ENCODE measurements at places on chromosomes 2 and 18.

GRCh38 chr2:11500702-11501303 is 33.0 kb upstream of the GREB1 start:
- no peak overlapping the region for H3K4me3 ChIP-seq
- peaks cover 67% of the 10 kb centered on the region for H3K4me1 ChIP-seq
- peaks cover 16% of the 10 kb centered on the region for H3K36me3 ChIP-seq
- no peaks in the 10 kb centered on the region for H3K27me3 ChIP-seq
- DNase-seq: no peak
- no peak overlapping the region for H3K27ac ChIP-seq

GRCh38 chr2:170813611-170814532 is 2.8 kb upstream of the GAD1 start:
- peak; percentile 62 for DNase-seq
- H3K27ac ChIP-seq: no peak overlapping the region
- no peaks in the 10 kb centered on the region for H3K36me3 ChIP-seq
- H3K4me3 ChIP-seq: peak overlapping the region; percentile 50

- H3K27me3 ChIP-seq: no peaks in the 10 kb centered on the region
- DNase-seq: no peak
- peaks cover 6% of the 10 kb centered on the region for H3K4me1 ChIP-seq
- H3K36me3 ChIP-seq: peaks cover 10% of the 10 kb centered on the region
These were observed 21.2 kb downstream of the MPHOSPH10 start for GRCh38 chr2:71151620-71152019.

- DNase-seq: peak; percentile 23
- no peak overlapping the region for H3K27ac ChIP-seq
- H3K27me3 ChIP-seq: no peaks in the 10 kb centered on the region
- H3K4me1 ChIP-seq: no peaks in the 10 kb centered on the region
- H3K4me3 ChIP-seq: no peak overlapping the region
These were observed 88.6 kb upstream of the BCL11A start for GRCh38 chr2:60641811-60642788.

DNA sequence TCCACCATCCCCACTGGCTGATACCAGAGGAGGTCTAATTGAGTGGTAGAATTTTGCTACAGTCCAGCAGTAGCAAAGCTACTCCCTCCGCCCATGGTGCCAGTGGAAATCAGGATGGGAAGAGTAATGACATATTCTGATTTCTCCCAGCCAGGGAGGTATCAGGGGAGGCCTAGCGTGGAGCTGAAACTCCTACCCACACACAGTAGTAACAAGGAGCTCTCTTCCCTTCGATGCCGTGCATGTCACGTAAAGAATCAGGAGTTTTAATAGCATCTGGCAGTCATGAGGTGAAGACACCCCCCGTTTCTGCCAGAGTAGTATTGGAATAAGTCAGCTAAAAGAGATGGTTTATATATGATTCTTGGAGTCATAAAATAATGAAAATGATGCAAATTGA is 786.8 kb upstream of the DDX18 start:
- no peak overlapping the region for H3K4me3 ChIP-seq
- no peaks in the 10 kb centered on the region for H3K4me1 ChIP-seq
- DNase-seq: no peak

GRCh38 chr2:61585383-61585782 is 47.2 kb upstream of the XPO1 start:
- H3K4me3 ChIP-seq: no peak overlapping the region
- peak overlapping the region; percentile 44 for H3K27ac ChIP-seq
- H3K36me3 ChIP-seq: no peaks in the 10 kb centered on the region
- no peak for DNase-seq
- peaks cover 13% of the 10 kb centered on the region for H3K4me1 ChIP-seq

- H3K4me1 ChIP-seq: peaks cover 14% of the 10 kb centered on the region
- no peak overlapping the region for H3K4me3 ChIP-seq
- no peak overlapping the region for H3K27ac ChIP-seq
These were observed 133.6 kb downstream of the PHLPP1 start for GRCh38 chr18:62848946-62849345.

GRCh38 chr2:74239346-74239745 is 40.9 kb downstream of the MTHFD2 start:
- H3K27me3 ChIP-seq: peaks cover 8% of the 10 kb centered on the region
- no peaks in the 10 kb centered on the region for H3K36me3 ChIP-seq
- no peak overlapping the region for H3K4me3 ChIP-seq
- no peaks in the 10 kb centered on the region for H3K4me1 ChIP-seq
- no peak overlapping the region for H3K27ac ChIP-seq
- no peak for DNase-seq

DNA sequence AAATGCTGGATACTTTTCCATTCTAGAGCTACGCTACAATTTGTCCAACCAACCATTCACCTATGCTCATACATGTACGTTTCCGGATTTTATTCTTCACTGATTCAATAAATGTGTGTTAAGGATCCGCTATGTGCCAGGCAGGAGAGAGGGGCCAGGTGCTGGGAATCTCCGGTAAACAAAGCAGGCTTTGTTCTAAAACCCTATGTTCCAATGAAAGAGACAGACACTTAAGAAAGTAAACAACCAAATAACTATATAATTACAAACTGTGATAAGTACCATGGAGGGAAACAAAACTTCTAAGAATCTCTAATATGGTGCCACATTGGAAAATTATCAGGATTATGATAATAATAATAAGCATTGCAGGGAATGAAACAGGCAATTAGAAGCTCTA is 22.2 kb upstream of the POMC start:
- H3K4me1 ChIP-seq: peaks cover 37% of the 10 kb centered on the region
- H3K36me3 ChIP-seq: no peaks in the 10 kb centered on the region
- H3K27ac ChIP-seq: no peak overlapping the region
- H3K4me3 ChIP-seq: no peak overlapping the region
- H3K27me3 ChIP-seq: peaks cover 5% of the 10 kb centered on the region

DNA sequence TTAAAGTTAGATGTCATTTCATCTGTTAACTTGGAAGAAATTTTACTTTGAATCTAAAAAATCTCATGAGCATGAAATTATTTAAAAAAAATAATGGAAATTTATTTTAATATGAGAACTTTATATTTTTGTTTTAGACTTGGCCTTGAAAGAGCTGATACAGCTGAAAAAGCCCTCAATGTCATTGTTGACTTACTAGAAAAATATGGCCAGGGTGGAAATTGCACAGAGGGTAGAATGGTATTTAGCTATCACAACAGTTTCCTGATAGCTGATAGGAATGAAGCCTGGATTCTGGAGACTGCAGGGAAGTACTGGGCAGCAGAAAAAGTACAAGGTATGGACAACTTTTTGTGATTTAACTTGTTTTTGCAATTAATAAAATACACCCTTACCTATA is 5.3 kb downstream of the SCRN3 start:
- no peak for DNase-seq
- H3K27ac ChIP-seq: no peak overlapping the region
- H3K4me3 ChIP-seq: no peak overlapping the region
- H3K4me1 ChIP-seq: peaks cover 5% of the 10 kb centered on the region
- H3K27me3 ChIP-seq: no peaks in the 10 kb centered on the region

GRCh38 chr18:13494871-13495445 is 231.4 kb downstream of the FAM210A start:
- no peak overlapping the region for H3K4me3 ChIP-seq
- no peak for DNase-seq
- peaks cover 4% of the 10 kb centered on the region for H3K4me1 ChIP-seq
- no peak overlapping the region for H3K27ac ChIP-seq
- H3K27me3 ChIP-seq: peaks cover 2% of the 10 kb centered on the region

DNA sequence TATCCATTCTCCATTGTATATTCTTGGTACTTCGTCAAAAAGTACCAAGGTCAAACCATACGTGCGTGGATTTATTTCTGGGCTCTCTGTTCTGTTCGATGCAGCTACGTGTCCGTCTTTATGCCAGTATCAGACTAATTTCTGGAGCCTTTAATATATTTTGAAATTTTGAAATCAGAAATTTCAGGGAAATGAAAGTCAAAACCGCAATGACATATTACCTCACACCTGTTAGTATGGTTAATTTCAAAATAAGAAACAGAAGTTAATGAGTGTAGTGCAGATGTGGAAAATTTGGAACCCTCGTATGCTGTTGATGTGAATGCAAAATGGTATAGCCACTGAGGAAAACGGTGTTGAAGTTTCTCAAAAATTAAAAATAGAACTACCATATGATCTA is 156.1 kb upstream of the TRIB2 start:
- no peak overlapping the region for H3K4me3 ChIP-seq
- no peak overlapping the region for H3K27ac ChIP-seq
- H3K36me3 ChIP-seq: no peaks in the 10 kb centered on the region
- peaks cover 5% of the 10 kb centered on the region for H3K4me1 ChIP-seq

DNA sequence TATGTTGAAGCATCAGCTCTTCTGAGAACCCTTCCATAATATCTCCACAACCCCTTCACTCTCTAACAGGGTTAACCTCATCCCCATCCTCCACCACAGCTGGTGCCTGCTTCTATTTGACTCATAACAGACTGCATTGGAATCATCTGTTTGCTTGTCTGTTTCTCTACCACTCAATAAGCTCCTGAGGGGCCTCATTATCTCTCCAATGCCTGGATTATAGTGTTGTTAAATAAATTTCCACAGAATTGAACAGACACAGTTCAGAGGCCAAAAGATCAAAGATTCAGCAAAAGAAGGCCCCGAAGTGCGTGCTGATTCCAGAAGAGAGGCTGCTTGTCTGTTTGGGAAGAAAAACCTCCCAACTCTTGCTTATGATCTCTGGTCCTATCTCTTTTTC is 33.7 kb upstream of the FAM98A start:
- no peak overlapping the region for H3K4me3 ChIP-seq
- H3K36me3 ChIP-seq: no peaks in the 10 kb centered on the region
- no peaks in the 10 kb centered on the region for H3K27me3 ChIP-seq
- H3K27ac ChIP-seq: no peak overlapping the region

GRCh38 chr18:42929857-42930256 is 185.6 kb downstream of the RIT2 start:
- H3K4me1 ChIP-seq: peaks cover 10% of the 10 kb centered on the region
- no peaks in the 10 kb centered on the region for H3K27me3 ChIP-seq
- no peak overlapping the region for H3K4me3 ChIP-seq

GRCh38 chr18:70998490-70998889 is 709.6 kb downstream of the SOCS6 start:
- DNase-seq: no peak
- H3K36me3 ChIP-seq: no peaks in the 10 kb centered on the region
- no peaks in the 10 kb centered on the region for H3K4me1 ChIP-seq
- H3K27me3 ChIP-seq: peaks cover 3% of the 10 kb centered on the region

GRCh38 chr2:85665264-85665937 is 2.6 kb downstream of the SFTPB start:
- no peak overlapping the region for H3K4me3 ChIP-seq
- H3K36me3 ChIP-seq: no peaks in the 10 kb centered on the region
- no peaks in the 10 kb centered on the region for H3K27me3 ChIP-seq

DNA sequence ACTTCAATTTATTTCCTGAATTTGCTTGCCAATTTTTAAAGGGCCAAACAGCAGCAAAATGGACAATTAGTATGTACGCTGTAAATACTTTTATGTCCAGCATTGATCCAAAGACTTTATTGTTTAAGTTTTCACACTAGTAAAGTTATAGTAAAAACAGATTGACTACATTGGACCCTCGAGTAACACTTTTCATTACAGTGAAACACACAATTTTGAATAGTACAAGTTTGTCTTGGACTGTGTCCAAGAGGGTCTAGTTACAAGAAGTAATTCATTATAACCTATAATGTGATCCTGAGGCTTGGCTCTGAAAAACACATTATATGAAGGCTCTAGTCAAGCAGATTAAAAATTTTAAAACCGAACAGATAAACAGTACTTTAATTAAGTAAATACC is 11.4 kb upstream of the RBBP8 start:
- H3K4me3 ChIP-seq: no peak overlapping the region
- no peak overlapping the region for H3K27ac ChIP-seq
- DNase-seq: no peak
- no peaks in the 10 kb centered on the region for H3K27me3 ChIP-seq
- no peaks in the 10 kb centered on the region for H3K4me1 ChIP-seq
- no peaks in the 10 kb centered on the region for H3K36me3 ChIP-seq

GRCh38 chr2:118255301-118255700 is 167.0 kb downstream of the INSIG2 start:
- no peaks in the 10 kb centered on the region for H3K4me1 ChIP-seq
- no peaks in the 10 kb centered on the region for H3K36me3 ChIP-seq
- no peak for DNase-seq
- H3K27ac ChIP-seq: peak overlapping the region; percentile 6
- no peaks in the 10 kb centered on the region for H3K27me3 ChIP-seq
- H3K4me3 ChIP-seq: no peak overlapping the region

- H3K36me3 ChIP-seq: no peaks in the 10 kb centered on the region
- no peaks in the 10 kb centered on the region for H3K27me3 ChIP-seq
- peaks cover 6% of the 10 kb centered on the region for H3K4me1 ChIP-seq
- no peak overlapping the region for H3K27ac ChIP-seq
- DNase-seq: no peak
These were observed 99.5 kb downstream of the DTNA start for GRCh38 chr18:34809451-34810072.

- H3K27ac ChIP-seq: no peak overlapping the region
- peaks cover 3% of the 10 kb centered on the region for H3K36me3 ChIP-seq
- peaks cover 4% of the 10 kb centered on the region for H3K4me1 ChIP-seq
- no peaks in the 10 kb centered on the region for H3K27me3 ChIP-seq
These were observed 707.0 kb upstream of the ZEB2 start for GRCh38 chr2:145226901-145227300.

- H3K4me1 ChIP-seq: no peaks in the 10 kb centered on the region
- no peak for DNase-seq
- H3K27me3 ChIP-seq: no peaks in the 10 kb centered on the region
- peaks cover 6% of the 10 kb centered on the region for H3K36me3 ChIP-seq
- H3K4me3 ChIP-seq: no peak overlapping the region
These were observed 14.9 kb downstream of the TYW5 start for GRCh38 chr2:199940373-199940772.

GRCh38 chr2:3214806-3215404 is 162.7 kb downstream of the EIPR1 start:
- no peaks in the 10 kb centered on the region for H3K27me3 ChIP-seq
- H3K4me1 ChIP-seq: no peaks in the 10 kb centered on the region
- H3K4me3 ChIP-seq: no peak overlapping the region
- H3K36me3 ChIP-seq: peaks cover 4% of the 10 kb centered on the region
- DNase-seq: no peak
- no peak overlapping the region for H3K27ac ChIP-seq

DNA sequence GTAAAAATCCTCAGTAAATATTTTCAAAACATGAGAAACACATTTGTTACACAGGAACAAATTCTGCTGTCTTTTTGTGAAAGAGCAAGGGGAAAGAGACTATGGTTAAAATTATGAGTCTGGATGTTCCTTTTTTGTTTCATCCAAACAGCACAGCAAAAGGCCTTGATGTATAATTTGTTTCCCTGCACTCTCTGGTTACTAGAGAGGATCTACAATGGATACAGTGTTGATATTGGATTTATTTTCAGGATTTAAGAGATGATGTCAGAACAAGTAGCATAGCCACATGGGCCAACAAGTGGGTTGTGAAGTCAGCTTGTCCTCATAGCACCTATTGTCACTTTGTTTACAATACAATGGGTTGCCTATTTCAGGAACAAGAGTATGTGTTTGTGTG is 11.3 kb upstream of the ERBB4 start:
- H3K4me1 ChIP-seq: peaks cover 26% of the 10 kb centered on the region
- H3K4me3 ChIP-seq: peak overlapping the region; percentile 41
- H3K27ac ChIP-seq: peak overlapping the region; percentile 87
- H3K27me3 ChIP-seq: no peaks in the 10 kb centered on the region

DNA sequence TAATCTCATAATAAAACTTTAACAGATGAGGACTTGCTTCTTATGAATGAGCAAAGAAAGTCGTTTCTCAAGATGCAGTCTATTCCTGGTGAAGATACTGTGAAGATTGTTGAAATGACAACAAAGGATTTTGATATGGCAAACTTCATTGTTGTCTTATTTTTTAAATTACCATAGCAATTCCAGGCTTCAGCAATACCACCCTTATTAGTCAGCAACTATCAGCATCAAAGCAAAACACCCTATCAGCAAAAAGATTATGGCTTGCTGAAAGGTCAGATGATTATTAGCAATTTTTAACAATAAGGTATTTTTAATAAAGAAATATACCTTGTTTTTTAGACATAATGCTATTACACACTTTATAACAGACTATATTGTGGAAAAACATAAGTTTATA is 88.3 kb downstream of the COL5A2 start:
- no peak for DNase-seq
- H3K27me3 ChIP-seq: no peaks in the 10 kb centered on the region
- H3K4me1 ChIP-seq: no peaks in the 10 kb centered on the region
- H3K4me3 ChIP-seq: no peak overlapping the region
